ENCODE measurements at places on chromosomes 6 and 20. TPM values are rescaled to one million over a fixed set of nuclear protein-coding genes. Genes with fewer than 3 reads are reported as not detected.

FKBP1C gene
- total RNA-seq: 0.79 TPM

SLC35F1 gene
- 6.1 TPM for total RNA-seq

ABHD16B gene
- not detected for total RNA-seq

OR2W1 gene
- total RNA-seq: not detected

KIFC1 gene
- 28.0 TPM for total RNA-seq

HTR1B gene
- 1.9 TPM for total RNA-seq

POU5F1 gene
- total RNA-seq: not detected

MOG gene
- not detected for total RNA-seq

All from type B pancreatic cell (in vitro differentiated cells).